ENCODE measurements at places on chromosomes 16 and 17. TPM values are rescaled to one million over a fixed set of nuclear protein-coding genes. Genes with fewer than 3 reads are reported as not detected.
A peak's percentile ranks its signal among the peaks of the same experiment; 100 is the strongest.

GRCh38 chr17:82300707-82301270 is 16.6 kb downstream of the CD7 start:
- peaks cover 2% of the 10 kb centered on the region for H3K4me1 ChIP-seq
- peak; percentile 84 for DNase-seq
- no peak overlapping the region for H3K27ac ChIP-seq
- no peaks in the 10 kb centered on the region for H3K27me3 ChIP-seq
- H3K4me3 ChIP-seq, result no peak overlapping the region
- no peaks in the 10 kb centered on the region for H3K36me3 ChIP-seq

DNA sequence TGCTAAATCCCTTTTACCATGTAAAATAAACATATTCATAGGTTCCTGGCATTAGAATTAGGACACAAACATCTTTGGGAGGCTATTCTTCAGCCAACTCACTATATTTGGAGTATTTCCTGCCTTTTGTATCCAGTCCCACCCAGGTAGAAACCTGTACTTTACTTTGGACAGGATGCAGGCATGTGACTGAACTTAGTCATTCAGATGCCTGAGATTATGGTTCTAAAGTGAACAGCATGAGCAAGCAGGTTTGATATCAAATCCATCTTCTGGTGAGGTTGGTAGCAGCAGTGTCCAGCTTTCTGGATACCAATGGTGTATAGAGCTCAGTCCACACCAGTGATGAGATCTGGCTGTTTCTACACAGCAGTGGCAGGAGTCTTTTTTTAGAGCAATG is 20.2 kb downstream of the CA10 start:
- no peaks in the 10 kb centered on the region for H3K4me1 ChIP-seq
- H3K27me3 ChIP-seq, result no peaks in the 10 kb centered on the region
- no peaks in the 10 kb centered on the region for H3K36me3 ChIP-seq
- no peak overlapping the region for H3K4me3 ChIP-seq

GRCh38 chr16:22099256-22099975 is 7.1 kb downstream of the VWA3A start:
- no peaks in the 10 kb centered on the region for H3K27me3 ChIP-seq
- no peaks in the 10 kb centered on the region for H3K36me3 ChIP-seq
- no peak for DNase-seq
- no peak overlapping the region for H3K27ac ChIP-seq

GRCh38 chr16:48936811-48937210 is 326.8 kb upstream of the N4BP1 start:
- H3K4me3 ChIP-seq, result no peak overlapping the region
- no peaks in the 10 kb centered on the region for H3K4me1 ChIP-seq
- DNase-seq, result no peak
- no peak overlapping the region for H3K27ac ChIP-seq
- H3K36me3 ChIP-seq, result no peaks in the 10 kb centered on the region

- no peaks in the 10 kb centered on the region for H3K36me3 ChIP-seq
- H3K4me3 ChIP-seq, result no peak overlapping the region
- no peak for DNase-seq
- H3K27ac ChIP-seq, result no peak overlapping the region
- H3K4me1 ChIP-seq, result no peaks in the 10 kb centered on the region
Observed at GRCh38 chr16:8691728-8692127, 17.3 kb downstream of the ABAT start.

- no peak for DNase-seq
- H3K36me3 ChIP-seq, result peaks cover 6% of the 10 kb centered on the region
- no peak overlapping the region for H3K27ac ChIP-seq
- peaks cover 7% of the 10 kb centered on the region for H3K4me1 ChIP-seq
- H3K4me3 ChIP-seq, result no peak overlapping the region
Observed at GRCh38 chr16:85918436-85918835, 19.5 kb downstream of the IRF8 start.

DNA sequence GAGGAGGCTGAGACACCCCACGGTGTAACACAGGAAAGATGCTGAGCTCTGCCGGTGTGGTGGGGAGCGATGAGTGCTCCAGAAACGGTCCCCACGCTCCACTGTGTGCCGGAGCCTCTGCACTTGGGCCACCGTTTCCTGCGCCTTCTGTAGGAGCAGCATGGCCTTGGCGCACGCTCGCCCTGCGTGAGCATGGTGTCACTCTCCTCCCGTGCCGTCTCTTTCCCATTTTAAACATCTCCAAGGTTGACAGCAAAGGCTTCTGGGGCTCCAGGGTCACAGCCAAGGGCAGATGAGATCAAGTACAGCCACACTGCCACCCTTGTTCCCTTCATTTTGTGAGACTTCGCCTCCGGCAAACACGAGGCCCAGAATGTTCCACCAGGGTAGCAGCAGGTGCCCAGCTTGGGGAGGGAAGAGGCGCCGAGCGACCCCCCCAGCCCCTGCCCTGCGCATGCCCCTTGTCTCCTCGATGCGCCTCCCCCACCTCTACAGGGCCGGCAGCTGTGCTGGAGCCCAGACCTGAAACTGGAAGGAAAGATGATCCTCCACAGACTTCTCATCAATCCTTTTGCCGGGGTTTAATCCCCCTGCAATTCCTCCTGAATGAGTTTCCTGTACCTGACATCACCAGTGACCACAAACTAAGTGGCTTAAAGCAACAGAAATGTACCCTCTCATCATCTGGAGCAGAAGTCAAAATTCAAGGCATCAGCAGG is 19.9 kb upstream of the OSGIN1 start:
- H3K36me3 ChIP-seq, result peaks cover 3% of the 10 kb centered on the region
- H3K4me1 ChIP-seq, result no peaks in the 10 kb centered on the region
- no peak overlapping the region for H3K27ac ChIP-seq
- no peaks in the 10 kb centered on the region for H3K27me3 ChIP-seq

DNA sequence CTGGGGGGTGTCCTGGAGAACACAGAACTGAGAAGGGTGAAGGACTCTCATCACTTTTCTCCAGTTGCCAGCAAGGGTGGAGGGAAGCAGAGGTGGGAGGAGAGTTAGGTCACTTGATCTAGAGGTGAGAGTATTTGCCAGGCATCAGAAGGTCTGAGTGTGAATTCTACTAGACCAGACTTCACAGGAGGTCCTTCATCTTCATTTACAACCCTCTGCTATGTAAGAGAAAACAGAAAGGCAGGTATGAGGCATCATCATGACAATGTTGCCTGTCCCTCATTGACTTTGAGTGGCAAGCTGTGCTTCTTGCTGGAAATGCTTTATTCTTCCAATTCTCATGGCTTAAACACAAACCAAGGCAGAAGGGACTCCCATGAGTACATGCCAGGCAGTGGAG is 45.9 kb upstream of the B4GALNT2 start:
- no peaks in the 10 kb centered on the region for H3K4me1 ChIP-seq
- H3K4me3 ChIP-seq, result no peak overlapping the region
- no peak for DNase-seq
- H3K36me3 ChIP-seq, result no peaks in the 10 kb centered on the region
- H3K27ac ChIP-seq, result no peak overlapping the region
- no peaks in the 10 kb centered on the region for H3K27me3 ChIP-seq

DNA sequence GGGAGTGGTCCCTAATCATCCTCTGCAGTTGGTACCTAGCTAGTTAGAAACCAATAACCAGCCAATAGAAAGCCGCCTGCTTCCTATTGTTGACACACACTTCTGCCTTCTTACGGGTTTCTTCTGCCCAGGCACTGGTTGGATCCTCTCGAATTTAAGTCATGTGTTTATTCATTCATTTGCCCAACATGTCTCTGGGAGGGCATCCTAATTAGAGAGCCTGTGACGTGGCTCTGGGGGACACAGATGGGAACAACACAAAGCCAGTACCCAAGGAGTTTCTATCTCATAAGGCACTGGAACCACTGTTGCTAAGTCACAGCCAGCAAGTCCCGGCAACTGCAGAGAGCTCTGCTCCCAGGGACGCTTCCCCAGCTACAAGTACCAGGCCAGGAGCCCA is 300.7 kb upstream of the TNRC6C start:
- no peaks in the 10 kb centered on the region for H3K4me1 ChIP-seq
- no peaks in the 10 kb centered on the region for H3K27me3 ChIP-seq
- no peak overlapping the region for H3K4me3 ChIP-seq
- DNase-seq, result no peak
- H3K36me3 ChIP-seq, result no peaks in the 10 kb centered on the region

- peak; percentile 59 for DNase-seq
- no peaks in the 10 kb centered on the region for H3K36me3 ChIP-seq
- no peaks in the 10 kb centered on the region for H3K27me3 ChIP-seq
- peak overlapping the region; percentile 88 for H3K27ac ChIP-seq
Observed at GRCh38 chr17:81018044-81018802, 16.7 kb upstream of the BAIAP2 start.

DNA sequence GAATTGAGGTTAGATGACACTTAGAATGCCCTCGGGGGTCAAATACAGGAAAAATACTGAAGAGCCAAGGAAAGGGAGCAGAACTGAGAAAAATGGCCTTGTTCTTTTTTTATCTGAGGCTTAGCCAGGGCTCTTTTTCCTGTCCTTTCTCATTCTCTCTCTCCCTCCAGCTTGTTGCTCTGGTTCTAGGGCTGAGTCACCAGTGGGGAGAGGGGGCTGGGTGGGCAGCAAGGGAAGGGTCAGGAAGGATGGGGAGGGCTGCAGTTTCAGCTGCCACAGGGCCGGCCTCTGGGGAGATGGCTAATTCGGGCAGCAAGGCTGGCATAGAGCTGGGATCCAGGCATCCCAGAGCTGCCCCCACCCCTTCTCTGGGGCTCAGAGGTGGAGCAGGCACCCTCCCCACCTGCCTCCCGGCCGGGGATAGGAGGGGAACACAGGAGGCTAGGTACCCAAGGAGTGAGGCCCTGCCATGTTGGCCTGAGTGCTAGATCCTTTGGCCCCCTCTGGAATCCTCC is 3.9 kb downstream of the ITGA3 start:
- H3K27ac ChIP-seq, result peak overlapping the region; percentile 78
- H3K27me3 ChIP-seq, result no peaks in the 10 kb centered on the region
- no peak for DNase-seq
- no peaks in the 10 kb centered on the region for H3K36me3 ChIP-seq
- peaks cover 66% of the 10 kb centered on the region for H3K4me1 ChIP-seq

GRCh38 chr16:11706180-11706742 is 36.4 kb downstream of the TXNDC11 start:
- H3K4me3 ChIP-seq, result no peak overlapping the region
- peaks cover 2% of the 10 kb centered on the region for H3K36me3 ChIP-seq
- H3K27me3 ChIP-seq, result no peaks in the 10 kb centered on the region
- no peak overlapping the region for H3K27ac ChIP-seq
- peaks cover 10% of the 10 kb centered on the region for H3K4me1 ChIP-seq

DNA sequence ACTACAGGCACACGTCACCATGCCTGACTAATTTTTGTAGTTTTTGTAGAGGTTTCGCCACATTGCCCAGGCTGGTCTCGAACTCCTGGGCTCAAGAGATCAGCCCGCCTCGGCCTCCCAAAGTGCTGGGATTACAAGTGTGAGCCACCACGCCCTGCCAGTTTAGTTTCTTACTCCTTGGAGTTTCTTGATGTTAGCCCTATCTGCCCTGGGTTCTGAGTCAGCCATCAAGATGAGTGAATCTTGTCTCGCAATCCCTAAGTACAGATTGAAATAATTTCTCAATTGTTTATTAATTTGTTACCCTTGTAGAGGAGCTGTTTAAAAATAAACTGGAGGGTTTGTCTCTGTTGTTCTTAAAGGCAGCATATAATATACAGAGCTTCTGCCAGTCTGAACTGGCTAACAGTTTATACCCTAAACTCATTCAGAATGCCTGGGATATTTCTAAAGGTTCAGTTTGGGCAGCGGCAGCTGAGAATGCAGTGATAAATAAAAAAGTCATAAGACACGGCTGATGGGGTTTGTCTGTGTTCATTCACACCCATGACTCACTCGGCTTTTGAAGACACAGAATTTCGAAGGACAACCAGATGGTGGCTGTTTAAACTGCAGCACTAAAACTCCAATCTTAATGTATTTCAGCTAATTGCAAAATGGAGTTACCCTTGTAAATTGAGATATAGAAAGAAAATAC is 39.6 kb downstream of the GPRC5B start:
- H3K4me1 ChIP-seq, result no peaks in the 10 kb centered on the region
- no peak overlapping the region for H3K4me3 ChIP-seq
- DNase-seq, result peak; percentile 76
- no peaks in the 10 kb centered on the region for H3K36me3 ChIP-seq

Gene GPR179
- not detected for polyA plus RNA-seq

Gene IRX6
- polyA plus RNA-seq, result 0.62 TPM

Gene TBC1D3E
- polyA plus RNA-seq, result not detected
